Naive thymus-derived CD8-positive, alpha-beta T cell (primary cell): ENCODE measurements at places on chromosomes 6 and 20.

GRCh38 chr6:90537723-90538258, 49.1 kb downstream of the MAP3K7 start:
- DNase-seq, result no peak

GRCh38 chr6:119108076-119108475, 29.6 kb upstream of the FAM184A start:
- no peak for DNase-seq

GRCh38 chr6:88499845-88500699, 333.9 kb upstream of the CNR1 start:
- no peak for DNase-seq

- DNase-seq, result no peak
Measured at GRCh38 chr6:39268721-39269120, 39.4 kb upstream of the KCNK5 start.

- peak; percentile 59 for DNase-seq
Measured at GRCh38 chr6:53794137-53794719, 577 bp upstream of the LRRC1 start.

DNA sequence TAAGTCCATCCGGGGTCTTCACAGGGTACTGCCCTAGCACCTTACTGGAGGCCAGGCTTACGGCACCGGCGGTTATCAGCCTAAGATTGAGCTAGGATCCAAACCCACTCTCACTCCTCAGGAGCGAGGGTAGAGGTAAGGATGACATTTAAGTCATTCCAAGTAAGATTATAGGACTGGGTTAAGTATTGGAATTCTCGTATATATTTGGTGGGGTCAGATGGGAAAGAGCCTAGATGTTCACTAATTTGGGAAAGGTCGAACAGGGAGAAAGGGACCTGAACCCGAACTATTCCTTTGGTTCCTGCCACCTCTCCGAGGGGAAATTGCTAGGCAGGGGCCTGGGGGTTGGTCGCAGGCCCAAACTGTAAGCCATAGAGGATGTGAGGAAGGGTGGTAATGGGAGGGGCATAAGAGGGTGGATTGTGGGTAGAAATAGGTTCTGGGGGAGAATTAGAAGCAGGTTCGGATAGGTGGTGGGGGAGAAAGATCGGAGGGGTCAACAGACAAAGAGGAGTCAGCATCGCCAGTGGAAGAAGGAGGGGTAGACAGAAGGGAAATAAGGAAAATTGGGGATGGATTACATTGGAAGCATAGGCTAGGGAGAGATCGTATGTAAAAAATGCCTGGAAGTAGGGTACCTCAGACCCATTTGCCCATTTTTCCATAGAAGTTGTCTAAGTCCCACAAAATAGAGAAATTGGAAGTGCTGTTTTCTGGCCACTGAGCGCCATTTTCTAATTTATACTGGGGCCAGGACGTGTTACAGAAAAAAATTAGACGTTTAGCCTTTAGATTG, 747.1 kb upstream of the ADGRB3 start:
- DNase-seq, result no peak

GRCh38 chr6:28068067-28068466, 12.3 kb upstream of the ZNF165 start:
- no peak for DNase-seq

DNA sequence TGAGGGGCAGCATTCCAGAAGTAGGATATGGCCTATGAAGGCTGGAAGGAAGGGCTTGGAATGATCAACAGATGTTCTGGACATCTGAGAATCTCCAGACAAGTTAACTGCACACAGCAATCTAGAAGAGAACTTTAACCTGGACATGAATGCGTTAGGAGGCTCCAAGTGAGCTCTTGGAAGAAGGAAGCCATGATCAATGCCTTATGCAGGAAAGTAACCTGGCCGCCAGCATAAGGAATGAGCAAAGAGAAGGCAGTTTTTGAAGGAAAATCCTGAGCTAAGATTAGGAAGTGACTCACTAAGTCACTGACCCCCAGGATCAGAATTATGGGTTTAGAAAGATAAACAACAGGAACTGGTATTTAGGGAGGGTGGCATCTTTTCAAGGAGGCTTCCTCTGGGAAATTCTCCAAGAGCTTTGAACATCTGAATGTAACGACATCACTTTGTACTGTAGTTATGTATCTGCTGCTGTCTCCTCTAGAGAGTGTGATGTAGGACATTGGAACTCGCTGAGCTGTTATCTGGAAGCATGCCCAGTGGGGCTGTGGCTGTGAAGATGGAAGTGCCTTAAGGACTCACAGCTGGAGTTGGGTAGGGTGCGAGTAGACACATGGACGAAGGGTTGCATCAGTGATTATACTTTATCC, 236.8 kb downstream of the PACRG start:
- DNase-seq, result no peak

DNA sequence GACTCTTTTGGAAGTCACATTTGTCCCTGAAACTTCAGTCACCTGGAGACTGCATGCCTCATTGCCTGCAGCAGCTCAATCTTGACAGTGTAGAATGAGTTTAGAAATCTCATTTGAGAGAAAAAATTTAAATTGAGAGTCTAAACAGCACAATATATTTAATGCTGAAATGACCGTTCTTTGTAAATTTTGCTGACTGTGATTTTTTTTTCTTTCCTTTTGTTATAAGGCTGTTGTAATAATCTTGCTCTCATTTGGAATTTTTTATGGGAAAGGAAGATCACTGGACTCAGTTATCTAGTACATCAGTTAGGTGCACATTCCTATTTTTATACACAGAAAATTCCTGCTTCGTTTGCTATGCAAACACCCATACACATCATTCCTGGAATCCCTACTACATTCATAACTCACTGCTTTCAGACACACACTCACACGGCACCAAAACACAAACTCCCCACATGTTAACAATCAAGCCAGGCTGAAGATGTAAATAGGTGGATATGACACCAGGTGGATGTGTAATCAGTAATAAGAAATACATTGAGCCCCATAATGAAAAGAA, 43.8 kb downstream of the PTCHD4 start:
- no peak for DNase-seq

DNA sequence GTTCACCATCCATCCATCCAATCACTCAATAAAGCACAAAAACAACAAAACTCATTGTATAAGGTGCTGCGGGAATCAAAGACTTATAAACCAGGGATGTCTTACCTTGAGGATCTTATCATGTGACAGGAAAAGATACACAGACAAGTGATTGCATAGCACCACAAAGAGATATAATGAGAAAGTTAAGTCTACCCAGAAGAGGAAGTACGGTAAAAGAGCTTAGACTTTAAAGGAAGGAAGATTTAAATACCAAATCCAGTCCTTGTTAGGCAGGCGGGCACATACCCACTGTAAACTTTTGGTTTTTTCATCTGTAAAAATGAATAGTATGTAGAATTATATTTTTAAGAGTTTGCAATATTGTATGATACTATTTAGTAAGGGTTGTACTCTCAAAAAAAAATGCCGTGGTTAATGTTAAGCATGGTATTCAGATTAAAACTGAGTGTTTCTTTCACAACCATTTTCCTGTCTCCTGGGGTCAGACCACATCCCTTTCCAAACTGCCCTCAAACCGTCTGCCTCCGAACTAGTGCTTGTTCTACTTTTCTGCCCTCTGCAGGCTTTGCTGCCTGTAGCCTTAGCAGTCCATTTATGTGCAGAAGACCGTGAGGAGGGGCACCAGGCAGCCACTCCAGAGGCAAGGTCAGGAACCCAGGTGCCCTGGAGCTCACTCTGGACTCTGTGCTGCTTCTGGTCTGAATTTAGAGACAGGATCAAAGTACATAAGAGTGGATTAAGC, 179.5 kb upstream of the SYNDIG1 start:
- peak; percentile 19 for DNase-seq

DNA sequence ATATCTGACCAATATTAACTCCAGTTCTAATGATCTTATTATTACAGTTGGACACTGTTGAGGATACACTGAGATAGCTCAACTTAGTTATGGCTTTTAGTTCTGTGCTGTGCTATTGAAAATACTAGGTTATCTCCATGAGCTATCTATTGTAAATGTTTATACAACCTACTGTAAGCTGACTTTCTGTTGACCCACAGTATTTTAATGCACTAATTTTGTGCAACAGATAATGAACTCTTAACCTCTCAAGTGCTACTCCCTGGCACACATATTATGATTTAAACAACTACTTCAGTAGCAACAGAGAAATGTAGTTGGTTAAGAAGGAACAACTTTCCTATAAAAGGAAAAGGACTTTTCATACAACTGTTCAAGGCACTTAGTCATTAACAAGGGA, 5.2 kb upstream of the MMS22L start:
- DNase-seq, result no peak

DNA sequence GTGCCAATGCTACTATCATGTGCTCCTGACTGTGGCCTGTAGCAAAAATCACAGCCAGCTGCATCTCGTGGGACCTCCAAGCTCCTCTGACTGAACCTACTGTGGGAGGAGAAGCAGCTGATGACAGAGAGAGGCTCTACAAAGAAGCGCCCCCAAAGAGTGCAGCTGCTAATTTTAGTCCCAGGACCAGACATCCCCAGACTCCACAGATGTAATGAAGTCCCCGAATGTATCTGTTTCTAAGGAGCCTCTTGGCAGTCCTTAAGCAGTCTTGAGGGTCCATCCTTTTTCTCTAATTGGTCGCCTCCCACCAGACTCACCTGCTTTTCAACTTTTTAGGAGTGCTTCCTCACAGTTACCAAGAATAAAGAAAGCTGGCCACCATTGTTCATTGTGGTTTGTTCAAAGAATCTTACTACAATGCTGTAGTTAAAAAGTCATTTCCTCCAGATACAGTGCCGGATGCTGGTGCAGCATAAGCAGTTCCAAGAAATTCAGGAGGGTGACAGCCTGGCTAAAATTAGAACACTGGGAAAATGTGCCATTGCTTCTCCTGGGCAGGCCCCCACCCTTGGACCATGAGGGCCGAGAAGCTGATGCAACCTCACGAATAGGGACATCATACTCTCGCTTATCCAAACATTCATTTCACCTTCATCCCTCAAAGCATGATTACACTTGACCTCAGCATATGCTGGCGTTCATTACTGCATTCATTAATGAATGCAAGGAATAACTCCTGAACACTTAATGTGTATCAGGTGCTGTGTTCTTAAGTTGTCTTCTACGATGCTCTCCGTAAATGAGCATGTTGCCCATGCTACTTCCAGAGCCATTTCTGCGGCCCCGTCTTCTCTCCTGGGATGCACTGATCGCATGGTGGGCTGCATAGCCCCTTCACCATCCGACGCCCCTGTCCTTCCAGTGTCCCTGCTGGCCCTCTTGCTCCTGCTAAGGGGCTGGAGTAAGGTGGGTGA, 66.4 kb downstream of the LY86 start:
- DNase-seq, result no peak

DNA sequence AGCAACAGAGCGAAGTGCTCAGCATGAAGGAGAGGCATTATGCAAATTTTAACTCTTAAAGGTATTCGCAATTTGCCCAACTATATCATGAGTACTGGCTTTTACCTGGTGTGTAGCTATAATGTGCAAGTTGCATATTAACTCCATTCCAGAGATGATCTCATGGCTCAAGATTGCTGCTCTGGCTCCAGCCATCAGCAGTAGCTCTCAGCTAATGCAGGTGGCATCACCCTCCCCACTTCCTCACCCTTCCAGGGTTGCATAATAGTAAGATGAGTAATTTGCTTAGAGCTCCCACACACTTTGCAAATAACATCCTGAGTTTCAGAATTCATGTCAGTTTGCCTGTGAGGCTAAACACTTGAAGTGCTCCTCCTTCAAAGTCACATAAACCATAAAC, 15.9 kb upstream of the PCSK2 start:
- no peak for DNase-seq

DNA sequence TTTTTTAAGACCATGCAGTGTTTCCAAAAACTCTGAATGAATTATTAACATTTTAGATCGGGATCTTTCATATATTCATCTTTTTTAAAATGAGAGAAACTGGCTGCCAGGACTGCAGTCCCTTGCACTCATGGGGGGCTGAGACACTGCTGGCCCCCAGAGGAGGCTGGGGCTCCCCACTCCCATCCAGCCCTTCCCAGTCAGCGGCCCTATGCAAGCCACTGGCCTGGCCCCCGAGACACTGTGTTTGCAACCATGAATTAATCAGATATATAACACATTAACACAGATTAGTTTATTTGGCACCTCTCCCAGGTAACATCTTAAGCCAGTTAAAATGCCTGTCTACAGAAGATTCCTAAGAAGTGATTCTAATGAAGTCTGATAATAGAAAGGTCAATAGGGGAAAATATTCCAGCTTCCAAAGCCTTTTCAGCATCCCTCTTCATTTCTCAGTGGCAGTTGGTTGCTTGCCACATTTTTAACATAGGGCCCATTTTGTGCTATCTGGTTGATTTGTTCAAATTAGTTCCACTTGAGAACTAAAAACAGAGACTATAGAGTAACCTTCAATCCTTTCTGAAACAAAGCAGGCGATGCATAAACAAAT, 184.4 kb upstream of the FBXL4 start:
- DNase-seq, result no peak

DNA sequence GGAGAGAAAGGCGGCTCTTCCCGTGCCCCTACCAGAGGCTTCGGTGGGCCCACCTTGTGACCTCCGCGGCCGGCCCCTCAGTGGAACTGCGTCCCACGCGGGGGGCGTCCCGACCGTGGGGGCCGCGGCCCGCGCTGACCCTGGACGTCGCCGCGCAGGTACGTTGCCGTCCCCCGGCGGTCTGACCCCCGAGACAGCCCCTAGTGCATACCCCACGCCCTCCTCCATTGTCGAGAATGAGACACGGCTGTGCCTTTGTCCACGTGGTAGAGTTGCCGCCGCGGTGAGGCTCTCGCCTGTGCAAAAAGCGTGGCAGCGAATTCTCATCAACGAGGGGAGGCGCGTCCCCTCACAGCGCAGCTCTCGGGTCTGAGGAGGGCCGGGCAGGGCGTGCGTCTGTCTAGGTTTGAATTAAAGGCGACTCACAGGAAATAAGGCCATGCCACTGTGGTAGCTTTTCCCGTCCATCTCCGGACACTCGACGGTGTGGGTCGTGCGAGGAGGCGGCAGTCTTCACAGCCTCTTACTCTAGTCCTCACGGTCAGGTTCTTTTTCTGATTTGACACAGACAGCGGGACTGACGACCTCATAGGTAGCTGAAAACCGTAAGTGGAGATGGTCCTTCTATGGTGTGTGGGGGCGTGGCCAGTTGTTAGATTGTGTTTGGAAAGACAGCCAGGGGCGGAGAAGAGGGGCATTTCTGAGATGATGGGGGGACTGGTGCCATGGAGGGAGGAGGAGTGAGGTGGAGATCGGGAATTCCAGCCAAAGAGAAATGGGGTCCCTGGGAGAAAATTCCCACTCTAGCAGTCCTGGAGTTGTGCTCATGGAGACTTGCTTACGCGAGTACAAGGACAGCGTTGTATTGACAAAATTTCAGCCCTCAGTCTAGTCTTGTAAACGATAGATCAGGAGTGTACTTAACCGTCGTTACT, 580 bp downstream of the NXT1 start:
- peak; percentile 56 for DNase-seq

DNA sequence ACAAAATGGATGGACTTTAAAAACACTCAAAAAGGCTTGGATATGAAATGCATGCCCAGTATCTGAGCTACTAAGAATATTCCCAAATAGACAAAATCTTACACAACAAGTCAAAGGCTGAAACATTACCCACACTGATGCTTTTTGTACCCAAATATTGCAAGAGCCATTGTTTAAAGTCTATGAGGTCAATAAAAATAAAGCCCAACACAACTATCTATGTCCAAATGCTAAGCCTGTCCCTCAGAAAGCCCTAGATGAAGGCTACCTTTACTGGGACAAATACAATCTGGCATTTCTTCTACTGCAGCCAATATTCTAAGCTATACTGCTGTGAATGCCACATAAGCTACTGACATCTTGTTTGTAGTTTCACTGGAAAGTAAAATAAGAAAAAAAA, 54.3 kb downstream of the RALGAPA2 start:
- no peak for DNase-seq
